ENCODE measurements at places on chromosomes 12 and 14.

DNA sequence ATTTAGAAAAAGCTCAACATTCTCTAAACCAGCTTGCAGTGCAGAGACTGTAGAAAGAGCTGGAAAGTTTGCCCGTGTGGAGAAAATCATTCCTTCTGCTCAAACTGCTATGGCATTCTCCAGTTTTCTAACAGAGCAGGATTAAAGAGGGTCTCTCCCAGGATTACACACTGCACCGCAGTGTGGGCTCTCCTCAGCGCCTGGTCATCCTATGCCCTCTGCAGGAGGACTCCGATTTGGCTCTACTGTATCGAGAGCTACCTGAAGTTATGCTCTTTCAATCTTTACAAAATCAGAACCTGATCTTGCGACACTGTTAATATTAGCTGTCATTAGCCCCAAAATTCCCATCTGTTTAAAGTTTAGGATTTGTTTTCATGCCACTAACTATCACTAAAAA, 33.0 kb downstream of the BHLHE41 start:
- no peak for DNase-seq

- no peak for DNase-seq
Measured at GRCh38 chr14:84825481-84826251, 704.3 kb upstream of the FLRT2 start.

- DNase-seq, result no peak
Measured at GRCh38 chr12:110813285-110813684, 33.5 kb upstream of the CCDC63 start.

DNA sequence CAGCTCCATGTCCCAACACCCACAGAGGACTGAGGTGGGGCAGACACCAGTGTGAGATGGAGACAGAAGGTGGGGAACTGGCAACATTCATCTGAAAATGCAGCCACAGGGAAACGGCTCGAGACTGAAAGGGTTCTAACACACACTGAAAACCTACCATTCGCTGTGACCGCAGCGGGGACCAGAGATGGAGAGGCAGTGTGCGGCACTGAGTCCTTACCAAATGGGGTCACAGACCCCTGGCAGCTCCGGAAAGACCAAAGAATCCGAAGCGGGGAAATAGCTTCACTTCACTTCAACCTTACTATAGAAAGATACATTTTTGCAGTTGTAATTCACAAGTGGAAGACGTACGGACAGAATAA, 9.6 kb downstream of the BAG5 start:
- no peak for DNase-seq

DNA sequence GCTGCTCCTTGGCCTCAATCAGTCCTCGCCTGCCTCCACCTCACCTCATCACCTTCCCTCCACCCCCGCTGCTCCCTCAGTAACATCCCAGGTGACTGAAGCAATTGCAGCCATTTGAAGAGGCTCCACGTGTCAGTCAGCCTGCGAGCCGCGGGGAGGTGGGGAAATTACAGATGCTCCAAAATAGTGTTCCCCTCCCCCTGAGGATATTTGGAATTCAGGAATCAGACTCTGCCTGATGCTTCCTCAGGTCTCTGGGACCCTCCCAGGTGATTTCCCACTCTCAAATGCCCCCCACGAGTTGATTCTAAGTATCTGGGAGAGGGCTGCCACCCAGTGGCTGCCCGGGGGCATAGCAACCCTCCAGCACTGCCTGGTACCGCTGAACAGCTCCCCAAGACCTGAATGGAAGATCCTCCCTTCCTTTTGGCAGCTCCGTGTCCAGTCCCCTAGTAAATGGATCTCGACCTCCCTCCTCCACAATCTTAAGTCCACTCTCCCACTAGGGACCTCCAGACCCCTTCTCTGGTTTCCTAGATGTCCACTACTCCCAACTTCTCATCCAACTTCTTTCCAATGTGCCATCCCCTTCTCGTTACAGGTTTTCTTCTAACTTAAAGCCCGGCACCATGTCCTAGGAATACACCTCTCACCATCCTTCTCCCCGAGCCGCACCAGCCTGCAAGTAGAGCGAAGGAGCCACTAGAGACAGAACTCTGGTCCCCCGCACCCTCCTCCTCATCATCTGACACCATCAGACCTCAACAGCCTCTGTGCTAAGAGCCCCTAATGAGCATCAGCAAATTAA, 1.4 kb upstream of the ASIC1 start:
- no peak for DNase-seq

DNA sequence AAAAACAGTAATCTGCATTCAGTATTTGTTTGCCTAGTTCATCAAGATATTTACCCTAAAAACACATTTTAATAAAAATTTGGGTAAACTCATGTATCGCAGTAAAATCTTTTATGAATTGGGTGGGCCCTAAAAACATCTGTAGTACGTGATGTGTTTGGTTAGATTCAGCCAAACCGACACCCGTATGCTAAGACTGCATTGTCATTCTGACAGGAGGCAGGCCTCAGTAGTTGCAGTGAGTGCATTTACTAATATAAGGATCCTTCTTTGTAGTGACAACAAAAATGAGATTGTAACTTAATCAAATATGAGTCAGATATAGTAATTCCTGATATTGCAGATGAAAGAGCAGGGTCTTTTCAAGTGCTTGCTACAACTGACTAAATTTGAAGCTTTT, 191.8 kb downstream of the SLC16A7 start:
- no peak for DNase-seq

GRCh38 chr12:52496590-52497071, 3.6 kb upstream of the KRT6A start:
- DNase-seq, result no peak

GRCh38 chr12:15972894-15973293, 61.8 kb downstream of the DERA start:
- no peak for DNase-seq

- no peak for DNase-seq
Measured at GRCh38 chr14:96088074-96088473, 48.9 kb downstream of the C14orf132 start.

DNA sequence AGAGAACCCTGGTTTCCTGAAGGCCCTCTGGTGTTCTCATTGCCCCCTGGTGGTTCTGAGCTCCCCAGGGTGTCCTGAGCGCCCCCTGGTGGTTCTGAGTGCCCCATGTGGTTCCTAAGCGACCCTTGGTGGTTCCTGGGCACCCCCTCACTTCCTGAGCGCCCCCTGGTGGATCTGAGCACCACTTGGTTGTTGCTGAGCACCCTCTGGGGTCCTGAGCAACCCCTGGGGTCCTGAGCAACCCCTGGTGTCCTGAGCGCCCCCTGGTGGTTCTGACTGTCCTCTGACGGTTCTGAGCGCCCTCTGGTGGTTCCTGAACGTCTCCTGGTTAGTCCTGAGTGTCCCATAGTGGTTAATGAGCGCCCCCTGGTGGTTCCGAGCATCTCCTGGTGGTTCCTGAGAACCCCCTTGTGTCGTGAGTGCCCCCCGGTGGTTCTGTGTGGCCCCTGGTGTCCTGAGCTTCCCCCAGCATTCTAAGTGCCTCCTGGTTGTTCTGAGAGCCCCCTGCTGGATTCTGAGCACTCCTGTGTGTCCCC, 568.3 kb downstream of the TMEM121 start:
- no peak for DNase-seq

GRCh38 chr12:3685830-3686229, 67.1 kb downstream of the CRACR2A start:
- DNase-seq, result no peak

- DNase-seq, result no peak
Measured at GRCh38 chr12:78406213-78406612, 458.4 kb upstream of the SYT1 start.

DNA sequence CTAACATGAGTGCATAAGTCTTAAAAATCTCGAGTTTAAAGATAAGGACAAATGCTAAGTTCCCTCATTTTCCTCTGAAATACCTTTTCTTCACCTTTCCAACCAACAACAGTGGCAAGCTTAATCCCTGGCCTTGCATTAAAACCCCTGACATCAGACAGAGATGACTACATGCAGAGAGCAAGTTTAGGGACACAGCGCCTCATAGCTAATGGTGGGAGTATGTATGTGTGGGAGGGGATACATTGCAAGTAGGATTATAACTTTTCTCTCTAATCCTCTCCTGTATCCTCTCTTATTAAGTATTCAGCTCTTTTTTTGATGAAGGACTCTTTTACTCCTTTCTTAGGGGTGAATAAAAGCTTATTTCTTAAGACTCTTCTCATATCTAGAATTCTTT, 547.1 kb downstream of the CCER1 start:
- DNase-seq, result no peak

DNA sequence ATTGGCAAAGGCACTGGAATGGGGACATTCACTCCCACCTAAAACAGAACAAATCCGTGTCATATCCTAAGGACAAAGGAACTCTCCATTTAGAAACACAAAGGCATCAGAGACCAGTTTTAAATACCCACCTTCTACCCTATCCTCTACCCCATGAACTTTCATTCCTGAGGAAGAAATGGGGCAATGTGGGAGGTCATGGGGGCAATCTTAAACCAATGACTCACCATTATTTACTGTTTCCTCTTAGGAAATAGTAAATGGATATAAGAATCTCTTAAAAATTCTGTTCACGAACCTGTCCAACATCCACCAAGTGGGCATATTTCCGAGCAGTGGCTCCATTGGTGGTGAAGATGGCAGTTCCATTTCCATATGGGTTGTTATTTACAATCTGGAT, 19.4 kb downstream of the ALDH6A1 start:
- DNase-seq, result no peak

DNA sequence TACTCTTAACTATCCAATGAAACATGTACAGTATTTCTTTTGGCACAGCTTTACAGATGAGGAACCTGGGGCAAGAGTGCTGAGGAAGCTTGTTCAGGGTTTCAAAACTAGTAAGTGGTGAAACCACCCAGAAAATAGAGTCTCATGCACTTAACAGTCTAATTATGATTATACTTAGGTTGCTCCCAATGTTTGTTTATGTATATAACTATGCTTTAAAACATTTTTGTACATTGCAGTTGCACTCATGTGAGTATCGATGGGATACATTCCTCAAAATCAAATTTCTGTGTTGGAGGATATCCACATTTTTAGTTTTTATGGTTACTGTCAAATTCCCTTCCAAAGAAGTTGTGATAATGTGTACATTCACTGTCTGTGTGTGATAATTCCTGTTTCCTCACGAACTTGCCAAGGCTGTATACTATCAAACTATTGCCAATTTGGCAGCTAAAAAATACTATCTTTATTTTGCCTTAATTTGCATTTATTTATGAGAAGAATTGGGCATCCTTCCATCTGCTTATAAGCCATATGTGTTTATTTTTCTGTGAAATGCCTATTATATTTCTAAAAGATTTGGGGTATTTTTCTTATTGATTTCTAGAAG, 143.9 kb upstream of the SSTR1 start:
- DNase-seq, result peak; percentile 56

DNA sequence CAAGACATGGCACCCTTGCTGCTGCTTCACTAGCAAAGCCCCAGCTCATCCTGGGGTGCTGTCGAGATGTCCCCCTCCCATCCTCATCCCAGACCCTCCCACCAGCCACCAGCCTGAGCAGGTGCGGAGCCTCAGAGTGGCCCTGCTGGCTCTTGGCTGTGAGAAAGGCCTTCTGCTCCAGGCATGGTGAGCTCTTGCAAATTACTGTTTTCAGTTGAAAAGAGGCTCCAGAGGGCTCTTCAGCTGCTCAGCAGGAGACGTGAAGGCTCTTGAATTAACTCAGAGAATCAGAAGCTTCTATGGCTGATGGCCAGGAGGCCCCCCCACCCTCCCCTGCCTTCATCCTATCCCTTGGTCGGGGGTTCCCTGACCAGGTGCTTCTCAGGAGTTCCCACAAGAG, 44.1 kb downstream of the WSCD2 start:
- DNase-seq, result no peak

- no peak for DNase-seq
Measured at GRCh38 chr14:50770586-50770985, 60.4 kb downstream of the NIN start.

GRCh38 chr14:63438065-63438757, 105.0 kb downstream of the PPP2R5E start:
- peak; percentile 28 for DNase-seq

DNA sequence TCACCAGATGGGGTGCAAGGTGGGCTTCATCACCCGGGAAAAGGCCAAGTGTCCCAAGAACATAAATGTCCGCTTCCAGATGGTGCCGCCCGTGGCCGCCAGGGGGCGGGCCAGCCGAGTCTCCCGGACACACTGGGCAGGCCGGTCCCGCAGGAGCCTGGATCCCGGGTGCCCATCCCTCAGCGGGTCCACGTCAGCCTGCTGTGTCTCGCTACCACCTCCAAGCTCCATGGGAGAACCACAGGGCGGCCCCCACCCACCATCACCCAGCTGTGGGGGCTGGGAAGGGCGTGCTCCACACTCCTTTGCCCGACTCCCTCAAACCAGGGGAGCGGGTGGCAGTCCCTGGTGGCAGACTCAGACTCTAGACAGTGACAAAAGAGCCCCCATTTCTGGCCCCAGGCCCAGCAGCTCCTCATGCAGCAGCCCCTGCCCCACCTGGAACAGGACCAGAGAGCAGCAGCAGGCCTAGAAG, 22.0 kb upstream of the NUDT14 start:
- peak; percentile 79 for DNase-seq

DNA sequence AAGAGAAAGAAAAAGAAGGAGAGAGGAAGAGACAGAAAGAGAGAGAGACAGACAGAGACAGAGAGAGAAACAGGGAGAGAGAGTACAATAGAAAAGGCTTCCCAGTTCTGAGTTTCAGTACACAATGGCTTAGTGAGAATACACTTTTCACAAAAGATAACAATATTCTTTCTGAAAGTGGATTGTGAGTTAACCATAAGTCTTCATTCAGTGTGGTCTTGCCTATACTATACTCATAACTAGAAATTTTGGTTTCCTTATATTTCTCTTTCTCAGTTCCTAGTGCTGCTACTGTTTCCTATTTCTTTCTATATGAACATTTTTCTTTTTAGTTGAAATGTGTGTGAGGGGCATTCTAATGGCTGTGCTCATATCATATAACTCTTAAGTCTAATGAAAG, 9.3 kb downstream of the CD163L1 start:
- DNase-seq, result no peak

GRCh38 chr14:33936391-33936790, 14.5 kb downstream of the EGLN3 start:
- no peak for DNase-seq

DNA sequence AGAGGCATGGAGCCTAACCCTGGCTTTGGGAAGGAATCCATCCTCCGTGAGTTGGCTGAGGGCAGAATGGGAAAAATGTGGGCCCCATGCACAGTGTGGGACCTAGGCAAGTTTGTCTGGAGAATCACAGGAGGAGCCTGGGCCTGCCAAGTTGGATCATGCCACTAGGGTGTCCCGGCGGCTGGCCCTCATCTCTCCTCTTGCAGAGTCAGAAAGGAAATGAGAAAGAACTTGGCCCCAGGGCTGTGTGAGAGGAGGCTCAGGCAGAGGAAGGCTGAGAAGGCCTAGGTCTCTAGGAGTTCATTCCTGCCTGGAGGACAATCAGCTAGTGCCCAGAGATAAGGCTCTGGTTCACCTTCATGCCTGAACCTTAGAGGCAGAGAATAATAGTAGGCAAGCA, 2.5 kb upstream of the ESRRB start:
- no peak for DNase-seq

- no peak for DNase-seq
Measured at GRCh38 chr14:88481794-88482193, 73.0 kb downstream of the PTPN21 start.

- DNase-seq, result no peak
Measured at GRCh38 chr12:19131025-19131444, 1.5 kb downstream of the PLEKHA5 start.

GRCh38 chr12:107547389-107547788, 138.2 kb upstream of the PWP1 start:
- DNase-seq, result no peak
